ENCODE measurements at places on chromosomes 3 and 15.

GRCh38 chr3:165125836-165126235 is 47.5 kb upstream of the SI start:
- DNase-seq: no peak

GRCh38 chr3:129502641-129503408 is 25.6 kb upstream of the RHO start:
- no peak for DNase-seq

DNA sequence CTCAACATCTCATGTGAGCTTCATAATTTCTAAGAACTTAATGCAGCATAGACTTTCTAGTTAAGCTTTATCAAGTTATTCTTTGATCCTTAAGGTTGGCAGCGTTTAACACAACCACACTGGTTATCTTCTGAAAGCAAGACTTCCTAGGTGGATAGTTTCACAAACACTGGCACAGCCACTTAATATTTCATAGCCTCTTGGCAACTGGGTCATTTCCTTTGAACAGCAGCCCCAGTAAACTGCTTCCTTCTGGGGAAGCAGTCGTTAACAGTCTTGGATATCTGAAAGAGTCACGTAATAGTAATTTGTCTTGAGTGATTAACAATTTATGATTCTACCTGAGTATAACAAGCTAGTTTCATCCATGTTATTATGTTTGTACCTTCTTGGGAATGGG is 45.9 kb upstream of the ABHD10 start:
- DNase-seq: no peak

DNA sequence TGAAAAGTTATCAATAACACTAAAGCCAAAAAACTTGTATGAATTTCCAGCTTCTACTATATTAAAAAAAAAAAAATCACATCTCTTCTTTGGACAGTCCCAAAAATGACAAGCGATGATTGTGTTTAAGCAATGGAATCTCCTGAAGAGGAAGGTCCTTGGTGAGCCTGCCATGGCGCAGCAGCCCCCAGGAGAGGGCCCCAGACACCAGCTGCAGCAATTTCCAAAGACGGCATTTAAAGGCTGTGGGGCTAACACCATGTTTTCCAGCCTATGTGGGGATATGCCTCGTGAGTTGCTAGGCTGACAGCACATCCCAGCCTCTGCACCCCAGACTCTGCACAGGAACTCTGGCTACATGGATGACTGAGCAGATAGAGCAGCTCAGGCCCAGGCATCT is 14.7 kb downstream of the SKIC8 start:
- DNase-seq: no peak

DNA sequence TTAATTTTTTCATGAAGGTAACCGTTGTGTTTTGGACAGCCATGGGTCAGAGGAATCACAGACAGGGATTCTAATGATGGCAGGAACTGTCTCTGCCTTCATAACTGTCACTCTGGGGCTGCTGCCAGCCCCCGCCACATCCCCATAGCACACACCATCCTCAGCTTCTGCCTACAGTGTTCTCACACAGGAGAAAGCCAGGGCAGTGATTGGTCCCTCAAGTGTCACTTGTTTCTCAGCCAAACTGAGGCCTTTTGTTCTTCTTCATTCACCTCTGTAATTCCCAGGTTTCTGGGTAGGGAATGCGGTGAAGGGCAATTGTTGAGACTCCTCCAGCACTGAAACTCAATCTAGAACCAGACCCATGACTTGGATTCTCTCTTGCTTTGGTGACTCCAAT is 65.4 kb upstream of the C3orf80 start:
- no peak for DNase-seq

GRCh38 chr15:85742186-85742821 is 52.4 kb downstream of the KLHL25 start:
- DNase-seq: peak; percentile 50

- DNase-seq: no peak
Observed at GRCh38 chr3:43362183-43362582, 75.8 kb downstream of the SNRK start.

DNA sequence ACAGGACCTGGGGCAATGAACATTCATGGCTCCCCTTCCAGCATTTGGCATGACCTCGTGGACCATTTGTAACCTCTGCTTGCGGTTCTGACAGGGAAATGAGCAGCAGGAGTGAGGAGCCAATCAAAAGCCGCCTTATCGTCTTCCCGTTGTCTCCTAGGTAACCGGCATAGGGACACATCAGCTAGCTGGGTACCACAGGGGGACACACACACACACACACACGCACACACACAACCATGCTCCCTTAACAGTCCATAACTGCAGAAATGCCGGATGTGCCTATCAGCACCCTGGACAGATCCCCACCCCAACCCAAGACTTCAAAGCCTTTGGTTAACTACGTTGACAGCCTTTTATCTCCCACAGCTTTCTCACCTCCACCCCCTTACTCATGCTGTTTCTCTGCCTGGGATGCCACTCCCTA is 53.4 kb upstream of the CCDC174 start:
- peak; percentile 70 for DNase-seq

- DNase-seq: peak; percentile 27
Observed at GRCh38 chr3:61595288-61595687, 33.9 kb downstream of the PTPRG start.

DNA sequence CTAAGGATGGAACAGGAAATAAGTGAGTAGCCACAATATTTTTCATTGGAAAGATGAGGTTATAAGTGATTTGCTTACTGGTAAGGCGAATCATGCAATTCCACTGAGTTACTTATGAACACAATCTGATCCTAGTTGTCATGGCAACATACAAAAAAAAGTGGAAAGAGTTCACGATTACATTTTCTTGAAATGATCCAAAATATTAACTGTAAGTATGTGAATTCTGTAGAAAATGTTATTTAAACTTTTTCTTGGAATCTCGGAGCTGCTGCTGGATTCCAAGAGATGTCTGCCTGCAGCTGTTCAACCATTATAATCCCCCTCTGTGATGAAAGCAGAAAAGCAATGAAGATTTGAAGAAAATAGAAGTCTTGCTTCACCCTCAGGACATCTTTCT is 120.5 kb downstream of the KBTBD8 start:
- DNase-seq: no peak

- no peak for DNase-seq
Observed at GRCh38 chr3:29100292-29100691, 180.6 kb upstream of the RBMS3 start.

DNA sequence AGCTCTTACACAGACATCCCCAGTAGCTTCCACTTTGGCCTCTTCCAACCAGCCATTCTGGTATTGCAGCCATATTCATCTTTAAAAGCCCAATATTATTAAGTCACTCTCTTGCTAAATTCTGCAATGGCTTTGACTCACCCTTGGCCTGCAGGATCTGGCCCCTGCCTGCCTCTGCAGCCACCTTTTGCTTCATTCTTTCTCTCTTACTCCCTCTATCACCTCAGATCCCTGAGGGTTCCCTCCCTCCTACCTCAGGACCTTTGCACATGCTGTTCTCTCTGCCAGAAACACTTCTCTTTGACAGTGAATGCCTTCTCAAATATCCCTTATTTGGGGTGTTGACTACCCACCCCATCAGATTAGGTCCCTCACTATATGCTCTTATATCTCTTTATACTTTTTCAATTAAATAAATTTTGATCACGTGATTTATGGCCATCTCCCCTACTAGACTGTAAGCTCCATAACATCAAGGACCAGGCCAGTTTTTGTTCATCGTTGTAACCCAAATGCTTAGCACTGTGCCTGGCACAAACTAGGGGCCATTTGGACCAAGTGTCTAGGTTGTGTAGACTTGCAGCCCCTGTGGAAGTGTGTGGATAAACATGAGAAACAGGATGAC is 32.3 kb upstream of the UBE2Q2 start:
- DNase-seq: no peak

DNA sequence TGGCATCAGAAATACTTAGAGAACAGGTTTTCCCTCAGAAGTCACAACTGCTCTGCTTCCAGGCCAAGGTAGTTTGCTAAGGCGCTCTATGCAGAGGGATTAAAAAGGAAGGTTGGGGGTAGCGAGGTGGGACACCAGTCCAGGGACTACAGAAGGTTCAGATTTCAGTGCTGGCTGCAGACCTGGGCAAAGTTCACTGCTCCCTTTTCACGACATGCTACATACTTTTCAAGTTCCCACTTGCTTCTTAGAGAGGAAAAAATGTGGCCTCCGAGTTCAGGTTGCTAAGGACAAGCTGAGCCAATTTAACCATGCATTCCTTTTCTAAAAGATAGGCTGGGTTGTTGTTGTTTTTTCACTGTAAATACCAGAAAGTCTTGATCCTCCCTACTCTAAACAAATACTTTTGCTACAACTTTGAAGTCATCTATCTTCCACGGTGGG is 158.6 kb upstream of the NR2F2 start:
- no peak for DNase-seq

GRCh38 chr3:23052208-23052607 is 150.9 kb upstream of the UBE2E2 start:
- no peak for DNase-seq

GRCh38 chr15:39595338-39596221 is 14.7 kb downstream of the THBS1 start:
- DNase-seq: no peak

GRCh38 chr3:59064728-59065127 is 14.9 kb upstream of the CFAP20DC start:
- no peak for DNase-seq
